ENCODE measurements at places on chromosomes 3 and 15.

GRCh38 chr3:47747558-47747957, 34.1 kb downstream of the SMARCC1 start:
- no peak for DNase-seq
- H3K27me3 ChIP-seq: no peaks in the 10 kb centered on the region
- H3K27ac ChIP-seq: no peak overlapping the region

GRCh38 chr15:71444866-71445590, 329.8 kb downstream of the THSD4 start:
- H3K36me3 ChIP-seq: no peaks in the 10 kb centered on the region
- no peak overlapping the region for H3K27ac ChIP-seq
- H3K4me1 ChIP-seq: no peaks in the 10 kb centered on the region
- H3K27me3 ChIP-seq: peaks cover 10% of the 10 kb centered on the region
- no peak overlapping the region for H3K4me3 ChIP-seq

- H3K4me1 ChIP-seq: no peaks in the 10 kb centered on the region
- no peaks in the 10 kb centered on the region for H3K36me3 ChIP-seq
- no peak overlapping the region for H3K4me3 ChIP-seq
- no peak overlapping the region for H3K27ac ChIP-seq
These were observed 307.7 kb upstream of the SEMA6D start for GRCh38 chr15:47409600-47409999.

DNA sequence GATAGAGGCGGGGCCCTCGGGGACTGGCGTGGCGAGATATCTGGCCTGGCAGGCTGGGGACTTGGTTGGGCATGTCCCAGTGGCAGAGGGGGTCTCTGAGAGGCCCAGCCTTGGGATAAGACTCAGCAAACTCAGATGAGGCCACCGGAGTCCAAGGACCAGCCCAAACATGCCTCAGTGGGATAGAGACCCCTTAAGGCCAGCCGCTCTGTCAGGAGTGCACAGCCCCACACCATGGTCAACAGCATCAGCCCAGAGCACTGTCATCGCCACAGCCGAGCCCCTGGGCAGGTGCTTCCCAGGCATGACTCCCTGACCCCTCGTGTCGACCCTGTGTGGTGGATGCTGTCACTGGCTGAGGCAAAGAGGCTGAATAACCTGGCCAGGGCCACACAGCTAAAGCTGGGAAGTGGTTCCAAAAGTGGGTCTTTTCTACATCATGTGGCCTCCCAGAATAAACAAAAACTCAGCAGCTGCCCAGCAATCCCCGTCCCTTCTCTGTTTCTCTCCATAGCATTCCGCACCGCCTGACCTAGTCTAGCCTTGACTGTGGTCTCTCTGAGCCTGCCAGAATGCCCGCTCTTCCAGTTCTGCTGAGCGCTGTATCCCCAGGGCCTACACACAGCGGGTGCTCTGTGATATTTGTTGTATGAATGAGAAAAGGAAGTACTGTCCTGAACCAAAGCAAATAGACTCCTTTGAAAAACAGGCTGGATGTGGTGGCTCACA, 15.1 kb downstream of the CTSH start:
- H3K36me3 ChIP-seq: peaks cover 2% of the 10 kb centered on the region
- no peaks in the 10 kb centered on the region for H3K27me3 ChIP-seq
- no peak for DNase-seq
- H3K4me1 ChIP-seq: peaks cover 1% of the 10 kb centered on the region
- no peak overlapping the region for H3K27ac ChIP-seq

Measured in activated CD8-positive, alpha-beta memory T cell treated with anti-CD3 and anti-CD28 coated beads, Interleukin-2, amount 10 ng/mL, durations not matched to agents 7 days and 5 days (primary cell).